ENCODE measurements at places on chromosomes 6 and 20.

- no peak for DNase-seq
These were observed 75.1 kb downstream of the QKI start for GRCh38 chr6:163489584-163489983.

GRCh38 chr20:15440049-15440820 is 1102.8 kb upstream of the FLRT3 start:
- DNase-seq: no peak

GRCh38 chr6:132009175-132009574 is 58.0 kb upstream of the CCN2 start:
- no peak for DNase-seq

DNA sequence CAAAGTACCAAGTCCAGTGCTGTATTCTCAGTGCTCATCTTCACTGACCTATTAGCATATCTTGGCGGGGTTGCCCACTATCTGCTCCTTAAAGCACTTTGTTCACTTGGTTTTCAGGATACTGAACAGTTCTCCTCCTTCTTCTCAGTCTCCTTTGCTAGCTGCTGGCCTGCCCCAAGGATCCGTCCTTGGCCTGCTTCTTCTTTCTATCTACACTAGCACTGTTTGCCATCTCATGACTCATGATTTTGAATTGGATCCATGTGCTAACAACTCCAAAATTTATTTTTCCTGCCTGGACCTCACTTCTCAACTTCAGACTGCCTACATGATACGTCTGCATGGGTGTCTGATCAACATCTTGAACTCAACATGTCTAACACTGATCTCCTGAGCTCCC is 15.5 kb downstream of the TPD52L1 start:
- DNase-seq: no peak

- DNase-seq: no peak
These were observed 38.5 kb downstream of the PKIB start for GRCh38 chr6:122648726-122649125.

DNA sequence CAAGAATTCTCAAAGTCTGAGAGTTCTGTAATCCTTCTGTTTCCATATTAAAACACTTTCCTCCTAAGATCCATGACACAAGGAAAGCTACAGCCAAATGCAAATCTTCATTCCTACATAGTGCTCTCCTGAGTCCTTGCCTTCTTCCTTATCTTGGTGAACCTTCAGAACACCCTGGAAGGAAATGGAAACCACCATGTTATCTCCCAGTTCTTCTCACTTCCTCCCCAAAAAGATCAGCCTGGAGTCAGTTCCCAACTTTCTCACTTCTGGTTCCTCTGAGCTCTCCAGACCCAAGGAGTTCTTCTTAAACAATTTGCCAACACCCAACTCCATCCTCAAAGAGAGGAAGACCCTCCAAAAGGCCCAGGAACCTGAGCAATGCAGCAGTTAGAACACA is 193.3 kb upstream of the CCN2 start:
- no peak for DNase-seq

DNA sequence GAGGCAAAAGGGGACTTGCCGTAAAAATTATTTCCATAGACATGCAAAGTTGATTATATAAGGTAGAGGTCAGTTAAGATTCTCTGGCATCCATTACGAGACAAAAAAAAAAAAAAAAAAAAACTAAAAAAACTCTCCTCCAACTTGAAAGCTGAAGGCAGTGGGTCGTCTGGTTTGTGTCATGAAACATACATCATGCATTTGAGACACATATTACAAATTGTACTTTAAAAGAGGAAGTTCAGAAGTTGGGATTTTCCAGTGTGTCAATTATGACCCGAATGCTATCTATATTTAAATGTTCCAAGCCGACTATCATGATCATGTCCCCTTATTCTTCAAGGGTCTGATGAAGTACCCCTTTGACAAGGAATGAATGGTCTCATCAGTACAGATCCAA is 125.1 kb downstream of the ZNF217 start:
- no peak for DNase-seq

DNA sequence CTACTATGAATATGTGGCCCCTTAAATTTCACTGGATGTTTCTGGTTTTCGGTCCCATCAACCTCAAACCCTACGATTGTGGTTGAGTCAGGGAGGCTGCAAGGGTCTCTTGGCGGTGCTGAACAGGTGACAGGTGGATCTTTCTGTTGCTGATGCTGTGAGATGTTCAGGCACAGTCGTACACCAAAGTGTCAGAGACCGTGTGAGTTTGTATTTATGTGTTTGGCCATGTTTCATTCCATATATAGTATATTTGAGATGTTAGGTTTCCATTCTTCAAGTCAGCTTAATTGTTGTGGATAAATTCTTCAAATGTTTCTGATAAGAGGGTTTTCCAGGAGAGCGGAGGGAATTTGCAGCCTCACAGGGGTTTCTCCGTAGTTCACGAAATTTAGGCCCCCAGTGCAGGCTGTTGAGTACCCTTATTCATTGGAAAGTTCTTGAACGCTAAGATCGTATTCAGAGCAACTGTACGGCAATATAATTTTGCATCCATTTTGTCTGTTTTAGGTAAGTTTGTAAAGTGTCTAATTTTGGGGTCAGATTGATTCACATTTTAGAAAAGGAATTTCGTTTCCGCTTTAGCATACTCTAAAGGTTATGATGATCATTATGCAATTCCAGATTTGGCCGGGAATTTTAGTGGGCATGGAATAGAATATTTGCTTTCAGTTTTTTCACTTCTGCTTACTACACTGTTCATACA is 1.2 kb downstream of the TAB2 start:
- no peak for DNase-seq

GRCh38 chr6:25612666-25613065 is 39.3 kb upstream of the SCGN start:
- DNase-seq: no peak

DNA sequence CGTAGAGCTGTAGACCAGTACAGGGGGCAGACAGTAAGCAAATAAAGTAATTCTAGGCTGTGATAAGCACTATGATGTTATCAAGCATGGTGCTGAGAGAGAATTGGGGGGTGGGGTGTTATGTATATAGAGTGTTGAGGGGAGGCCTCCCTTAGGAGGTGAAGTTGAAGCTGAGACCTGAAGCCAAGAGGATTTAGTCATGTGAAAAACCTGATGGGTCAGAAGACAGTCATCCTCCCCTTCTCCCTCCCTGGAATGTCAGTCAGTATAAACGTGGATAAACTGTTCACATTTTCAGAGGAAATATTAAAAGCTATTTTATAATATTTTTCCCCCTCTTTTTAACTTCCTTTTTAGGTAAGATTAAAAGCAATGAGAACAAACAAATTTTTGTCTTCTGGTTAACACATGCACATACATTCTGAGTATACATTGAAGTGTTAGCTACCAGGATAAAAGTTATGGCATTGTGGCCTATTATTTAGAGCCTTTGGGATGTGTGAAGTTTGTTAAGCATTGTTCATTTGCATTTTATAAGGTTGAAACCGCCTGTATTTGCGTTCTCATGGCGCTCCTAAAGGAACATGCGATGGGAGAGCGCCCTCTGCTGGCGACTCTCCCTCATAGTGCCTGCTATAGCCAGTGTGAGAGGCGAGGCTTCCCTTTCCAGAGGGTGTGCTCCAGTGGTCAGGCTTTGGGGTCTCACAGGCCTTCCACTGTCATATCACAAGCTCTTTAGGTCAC is 35.4 kb upstream of the MAPK13 start:
- peak; percentile 63 for DNase-seq

DNA sequence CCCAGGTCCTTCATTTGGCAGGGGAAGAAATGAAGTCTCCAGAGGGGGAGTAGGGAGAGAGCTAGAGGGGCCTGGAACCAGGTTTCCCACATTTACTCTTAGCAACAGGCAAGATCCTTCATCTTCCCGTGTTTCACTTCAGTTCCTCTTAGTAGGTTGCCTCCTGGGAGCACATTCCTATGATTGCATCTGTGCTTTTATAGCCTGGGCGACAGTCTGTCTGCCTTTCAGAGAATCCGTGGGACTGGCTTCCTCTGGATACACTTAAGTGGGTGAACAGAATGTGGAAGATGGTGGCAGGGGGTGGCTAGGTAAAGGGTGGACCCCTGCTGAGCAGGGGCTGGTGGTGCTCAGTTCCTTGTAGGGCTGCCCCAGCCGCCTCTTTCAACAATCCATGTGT is 33.4 kb downstream of the STK35 start:
- DNase-seq: no peak

- no peak for DNase-seq
These were observed 24.4 kb downstream of the ARG1 start for GRCh38 chr6:131597446-131597845.

DNA sequence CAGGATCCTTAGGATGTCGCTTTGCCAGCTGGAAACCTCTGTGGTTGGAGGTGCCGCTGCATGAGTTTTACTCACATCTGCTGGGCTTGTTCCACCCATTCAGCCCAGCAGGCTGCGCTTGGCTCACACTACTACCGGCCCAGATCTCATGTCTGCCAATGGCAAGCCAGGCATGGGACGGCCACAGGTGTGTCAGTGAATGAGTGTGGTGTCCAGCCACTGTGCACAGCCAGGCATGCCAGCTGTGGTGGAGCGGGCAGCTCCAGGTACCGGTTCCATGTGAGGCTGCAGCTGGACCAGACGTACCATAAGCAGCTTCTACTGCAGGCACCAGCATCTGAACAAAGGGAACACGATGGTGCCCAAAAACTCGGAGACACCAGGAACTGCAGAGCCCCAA is 33.1 kb upstream of the ASF1A start:
- DNase-seq: no peak

DNA sequence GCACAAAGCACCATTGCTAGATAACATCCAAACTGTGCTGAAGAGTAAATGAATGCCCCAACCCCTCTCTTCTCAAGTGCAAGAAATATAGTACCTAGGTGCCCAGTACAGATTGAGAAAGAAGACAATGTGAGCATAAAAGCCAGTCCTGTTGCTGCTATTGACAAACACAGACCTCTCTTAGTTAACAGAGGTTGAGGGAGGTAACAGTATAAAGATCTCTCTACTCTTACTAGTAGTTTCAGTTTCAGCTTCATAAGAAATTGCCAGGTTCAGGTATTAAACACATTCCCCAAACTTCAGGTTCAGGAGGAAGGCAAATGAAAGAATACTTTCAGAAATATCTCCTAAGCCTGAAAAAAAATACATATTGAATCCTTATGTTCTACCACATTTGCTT is 31.4 kb downstream of the TBC1D32 start:
- no peak for DNase-seq

- no peak for DNase-seq
These were observed 167.4 kb upstream of the BMP2 start for GRCh38 chr20:6599876-6600735.

DNA sequence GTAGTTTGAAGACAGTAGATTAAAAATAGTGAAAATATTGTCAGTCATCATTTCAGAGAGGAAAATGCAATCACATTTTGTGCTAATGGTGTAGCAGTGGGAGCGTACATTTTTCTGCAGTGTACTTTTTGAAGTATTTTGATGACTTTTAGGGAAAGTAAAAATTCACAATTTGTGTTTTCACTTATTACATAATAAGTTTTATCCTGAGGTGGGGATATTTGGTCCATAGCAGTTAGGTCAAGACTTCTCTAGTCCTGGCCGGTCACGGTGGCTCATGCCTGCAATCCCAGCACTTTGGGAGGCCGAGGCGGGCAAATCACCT is 122.3 kb downstream of the SASH1 start:
- no peak for DNase-seq

- DNase-seq: no peak
These were observed 132.3 kb downstream of the ARHGAP18 start for GRCh38 chr6:129577691-129578090.

DNA sequence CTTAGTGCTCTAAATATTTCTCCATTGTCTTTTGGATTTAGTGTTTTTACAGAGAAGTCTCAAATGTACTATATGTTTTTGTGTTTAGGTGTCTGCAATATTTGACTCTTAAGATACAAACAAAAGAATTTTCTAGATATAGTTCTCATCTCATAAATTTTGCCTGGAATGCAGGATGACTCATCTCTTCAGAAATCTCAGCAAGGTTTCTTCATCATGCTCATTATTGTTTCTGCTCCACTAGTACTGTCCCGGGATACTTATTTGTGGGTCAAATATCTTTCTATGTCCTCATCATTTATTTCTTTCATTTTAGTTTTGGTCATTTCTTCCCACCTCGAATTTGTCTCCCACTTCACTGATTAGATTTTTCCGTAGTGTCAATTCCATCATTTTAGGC is 9.5 kb downstream of the AHI1 start:
- DNase-seq: no peak

DNA sequence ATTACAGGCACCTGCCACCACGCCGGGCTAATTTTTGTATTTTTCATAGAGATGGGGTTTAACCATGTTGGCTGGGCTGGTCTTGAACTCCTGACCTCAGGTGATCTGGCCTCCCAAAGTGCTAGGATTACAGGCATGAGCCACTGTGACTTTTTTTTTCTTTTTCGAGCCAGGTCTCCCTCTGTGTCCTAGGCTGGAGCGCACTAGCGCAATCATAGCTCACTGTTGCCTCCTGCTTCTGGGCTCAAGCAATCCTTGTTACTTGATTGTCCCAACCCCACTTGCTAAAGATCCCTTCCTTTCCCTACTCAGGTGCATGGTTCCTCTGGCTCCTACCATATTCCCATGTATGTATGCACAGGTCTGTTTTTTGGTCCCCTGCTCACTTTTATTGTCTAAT is 27.4 kb upstream of the SMIM29 start:
- DNase-seq: no peak

- DNase-seq: no peak
These were observed 437.8 kb downstream of the CDH26 start for GRCh38 chr20:60395991-60396390.

Data from stimulated activated CD4-positive, alpha-beta T cell treated with anti-CD3 and anti-CD28 coated beads, Interleukin-1b, Interleukin-23, amount 100 ng/mL, for 1 hour (primary cell).